Hematopoietic multipotent progenitor cell treated with erythropoietin and hydrocortisone succinate and interleukin-3 and kit ligand, for 4 days (in vitro differentiated cells): ENCODE measurements at places on chromosomes 6 and 20.

DNA sequence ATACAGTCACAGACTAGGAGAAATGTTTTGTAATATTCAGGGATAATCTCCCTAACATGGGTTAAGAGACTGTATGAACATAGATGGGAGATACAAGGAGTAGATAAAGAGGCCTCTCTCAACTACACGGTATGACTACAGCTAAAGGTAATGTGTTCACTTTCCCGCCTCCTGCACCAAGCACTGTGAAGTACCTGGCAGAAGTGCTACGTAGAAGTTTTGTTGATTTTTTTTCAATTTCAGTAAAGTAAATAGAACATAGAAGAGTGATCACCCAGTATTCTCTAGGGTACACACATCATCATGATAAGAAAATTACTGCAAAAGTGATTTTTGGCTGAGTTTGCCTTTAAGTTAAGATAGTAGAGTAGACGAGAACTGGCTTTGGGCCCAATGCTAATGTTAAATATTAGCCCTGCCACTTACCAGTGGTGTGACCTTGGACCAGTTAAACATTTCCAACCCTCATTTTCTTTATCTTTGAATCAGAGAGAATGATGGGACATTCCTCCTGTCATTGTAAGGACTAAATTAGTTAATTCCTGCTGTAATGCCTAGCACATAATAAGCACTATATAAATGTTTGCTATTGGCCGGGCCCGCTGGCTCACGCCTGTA lies 183.6 kb downstream of the COL9A1 start:
- no peak for DNase-seq

DNA sequence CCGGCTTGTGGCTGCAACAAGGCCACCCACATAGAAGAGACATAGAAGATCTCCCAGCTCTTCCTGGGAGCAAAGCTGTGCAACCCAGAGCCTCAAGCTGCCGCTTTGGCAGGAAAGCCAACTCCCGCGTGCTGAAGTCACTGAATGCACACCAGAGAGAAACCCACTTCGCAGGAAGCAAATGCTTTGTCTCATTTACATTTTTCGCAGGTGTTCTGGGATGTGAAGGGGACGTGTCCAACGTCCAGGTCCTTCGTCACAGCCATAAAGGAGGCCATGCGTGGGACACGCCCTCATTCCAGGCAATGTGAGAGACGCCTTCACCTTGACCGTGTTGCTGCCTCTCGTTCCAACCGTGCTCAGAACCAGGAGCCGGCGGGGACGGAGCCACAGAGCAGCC lies 24.4 kb downstream of the KCNQ2 start:
- no peak for DNase-seq

DNA sequence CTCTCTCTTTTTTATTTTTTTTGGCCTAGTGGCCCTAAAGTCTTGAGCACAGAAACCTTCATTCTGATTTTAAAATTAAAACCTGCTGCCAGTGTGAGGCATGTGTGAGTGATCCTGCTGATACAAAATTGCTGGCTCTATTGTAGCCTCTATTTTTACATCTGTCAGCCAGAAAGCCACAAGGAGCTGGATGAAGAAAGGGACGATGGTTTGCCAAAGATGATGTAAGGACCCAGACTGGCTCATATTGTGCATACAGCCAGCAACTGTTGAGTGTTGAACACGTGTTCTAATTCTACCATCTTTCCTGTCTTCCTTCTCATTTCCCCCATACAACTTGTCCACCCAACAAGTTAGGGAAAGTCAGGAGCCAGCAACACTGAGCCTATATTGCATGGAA lies 40.8 kb upstream of the ATXN1 start:
- DNase-seq, result no peak

DNA sequence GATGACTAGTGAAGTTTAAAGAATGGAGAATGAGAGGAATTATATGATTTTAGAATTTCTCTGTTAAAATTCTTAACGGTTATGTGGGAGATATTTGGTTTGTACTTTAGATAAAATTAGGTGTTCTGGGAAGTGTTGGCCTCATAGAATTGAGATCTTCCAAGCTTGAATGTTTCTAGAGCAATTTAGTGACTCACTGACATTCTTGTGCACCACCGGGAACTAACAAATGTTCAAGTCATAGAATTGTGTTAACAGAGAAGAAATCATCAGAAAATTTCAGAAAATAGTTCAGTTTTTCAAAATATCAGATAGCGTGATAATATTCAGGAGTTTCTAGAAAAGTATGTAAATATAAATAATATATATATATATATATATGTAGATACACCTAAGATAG lies 67.9 kb upstream of the BMP5 start:
- DNase-seq, result no peak

DNA sequence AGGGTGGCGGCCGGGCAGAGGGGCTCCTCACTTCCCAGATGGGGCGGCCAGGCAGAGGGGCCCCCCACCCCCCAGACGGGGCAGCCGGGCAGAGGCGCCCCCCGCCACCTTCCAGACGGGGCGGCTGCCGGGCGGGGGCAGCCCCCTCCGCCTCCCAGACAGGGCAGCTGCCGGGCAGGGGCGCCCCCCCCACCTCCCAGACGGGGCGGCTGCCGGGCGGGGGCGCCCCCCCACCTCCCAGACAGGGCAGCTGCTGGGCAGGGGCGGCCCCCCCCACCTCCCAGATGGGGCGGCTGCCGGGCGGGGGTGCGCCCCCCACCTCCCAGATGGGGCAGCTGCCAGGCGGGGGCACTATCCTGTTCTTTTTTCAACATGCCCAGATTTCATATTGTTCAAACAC lies 78.2 kb upstream of the DST start:
- DNase-seq, result no peak

- DNase-seq, result no peak
These were observed 58.5 kb downstream of the HS3ST5 start for GRCh38 chr6:114284281-114284680.

- DNase-seq, result peak; percentile 57
These were observed 4.0 kb downstream of the SOD2 start for GRCh38 chr6:159689001-159689400.

- DNase-seq, result no peak
These were observed 2.5 kb downstream of the FYN start for GRCh38 chr6:111870742-111871064.

GRCh38 chr6:158459726-158460125 lies 100.2 kb upstream of the TMEM181 start:
- no peak for DNase-seq

DNA sequence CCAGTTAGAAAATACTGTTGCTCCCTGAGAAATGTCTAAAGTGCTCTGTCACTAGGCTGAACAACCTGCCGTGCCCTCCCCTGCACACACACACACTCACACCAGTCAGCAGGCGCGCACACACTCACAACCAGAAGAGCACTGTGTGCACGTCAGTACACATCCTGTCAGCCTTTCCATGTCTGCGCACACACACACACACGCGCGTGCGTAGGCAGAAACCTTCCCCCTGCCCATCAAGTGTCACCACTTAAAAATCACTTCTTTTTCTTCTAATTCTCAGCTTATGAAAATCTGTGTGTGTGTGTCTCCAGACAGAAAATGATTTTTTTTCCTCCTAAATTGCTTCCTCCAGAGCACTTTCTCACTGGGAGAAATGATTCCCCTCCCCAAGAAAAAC lies 100.3 kb downstream of the EDN3 start:
- peak; percentile 9 for DNase-seq

- DNase-seq, result peak; percentile 70
These were observed 4.0 kb downstream of the ZSWIM3 start for GRCh38 chr20:45861221-45862075.

GRCh38 chr20:44809380-44810060 lies 826 bp downstream of the RIMS4 start:
- no peak for DNase-seq

DNA sequence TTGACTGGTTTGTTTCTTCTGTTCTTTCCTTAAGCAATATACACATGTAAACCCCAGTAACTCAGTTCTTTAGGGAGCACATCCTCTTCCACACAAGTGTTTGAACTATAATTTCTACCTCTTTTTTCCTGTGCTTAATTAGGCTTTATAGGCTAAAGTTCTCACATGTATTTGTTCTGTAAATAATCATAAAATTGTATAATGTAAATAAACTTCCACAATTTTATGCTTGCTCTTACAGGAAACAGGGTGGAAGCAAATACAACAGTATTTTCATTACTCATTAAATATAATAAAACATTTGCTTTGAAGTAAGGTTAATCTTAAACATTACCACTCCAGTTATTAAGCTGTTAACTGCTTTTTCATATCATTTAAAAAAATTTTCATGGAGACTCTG lies 26.9 kb downstream of the GPRC6A start:
- DNase-seq, result no peak
